ENCODE measurements at places on chromosomes 6 and 20.

GRCh38 chr6:152356662-152357061 lies 280.5 kb downstream of the SYNE1 start:
- no peak for DNase-seq

- DNase-seq = no peak
Measured at GRCh38 chr20:50690650-50691572, at the start of gene RIPOR3. RIPOR3 (minus strand) TSS chr20:50691542; CDS start chr20:50691128, 414 bp downstream.

- no peak for DNase-seq
Measured at GRCh38 chr20:11003341-11003740, 329.5 kb upstream of the JAG1 start.

DNA sequence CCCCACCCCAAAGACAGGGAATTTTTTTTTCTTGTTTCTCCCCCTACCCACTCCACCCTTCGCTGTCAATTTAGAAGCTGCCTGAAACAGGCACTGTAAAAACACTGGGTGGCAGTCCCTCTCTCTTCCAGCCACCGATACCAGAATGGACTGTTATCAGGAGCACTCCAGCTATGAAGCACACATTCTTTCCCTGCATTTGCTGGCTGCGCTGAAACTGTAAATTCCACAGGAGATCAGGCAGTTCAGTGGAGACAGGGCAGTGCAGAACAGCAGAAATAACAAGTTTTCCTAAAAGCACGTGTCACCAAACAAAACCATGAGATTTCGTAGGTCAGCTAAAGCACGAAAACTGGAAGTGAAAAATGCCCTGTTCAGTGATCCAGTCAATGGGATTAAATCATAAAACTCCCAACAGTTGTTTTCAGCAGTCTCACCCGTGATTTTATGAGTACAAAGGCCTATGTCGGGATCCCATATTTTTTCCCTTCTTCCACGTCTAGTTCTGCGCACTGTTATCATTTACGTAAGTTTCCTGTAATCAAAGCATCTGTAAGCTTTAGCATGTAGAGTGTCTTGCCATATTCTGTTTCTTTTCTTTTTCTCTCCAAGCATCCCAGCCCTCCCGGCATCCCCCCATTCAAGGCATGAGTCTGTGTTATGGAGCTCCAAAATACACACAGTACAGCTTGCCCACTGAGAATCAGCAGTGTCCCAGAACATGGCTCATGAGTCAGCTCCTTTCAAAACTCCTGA lies 359.9 kb upstream of the EPHA7 start:
- DNase-seq = no peak

GRCh38 chr20:46897328-46897880 lies 2.8 kb downstream of the EYA2 start:
- no peak for DNase-seq

- no peak for DNase-seq
Measured at GRCh38 chr20:1909097-1909496, 13.9 kb downstream of the SIRPA start.

GRCh38 chr6:47434372-47435253 lies 43.0 kb upstream of the CD2AP start:
- no peak for DNase-seq

- no peak for DNase-seq
Measured at GRCh38 chr20:3021777-3022176, 21.6 kb upstream of the GNRH2 start.

GRCh38 chr20:46752728-46753127 lies 43.3 kb downstream of the SLC2A10 start:
- peak; percentile 45 for DNase-seq

GRCh38 chr20:50804437-50805348 lies 9.8 kb downstream of the BCAS4 start:
- no peak for DNase-seq

DNA sequence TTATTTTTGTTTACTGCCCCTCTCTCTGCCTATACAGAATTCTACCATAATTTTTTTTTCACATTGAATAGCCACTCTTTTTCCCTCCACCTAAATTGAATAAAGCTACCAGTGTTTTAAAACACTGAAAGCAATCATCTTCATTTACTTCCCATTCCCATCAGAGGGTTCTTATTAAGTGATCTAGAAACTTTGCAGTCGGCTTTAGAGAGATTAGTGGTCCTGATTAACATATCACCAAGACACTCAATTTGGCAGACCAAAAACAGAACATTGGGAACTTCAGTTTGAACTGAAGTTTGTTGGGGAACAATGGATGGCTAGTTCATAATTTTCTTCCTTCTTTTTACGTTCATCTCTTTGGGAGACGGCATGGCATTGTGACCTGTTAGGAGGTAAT lies 249.5 kb downstream of the CBLN4 start:
- DNase-seq = no peak

- no peak for DNase-seq
Measured at GRCh38 chr6:134746140-134746539, 203.8 kb downstream of the ALDH8A1 start.

DNA sequence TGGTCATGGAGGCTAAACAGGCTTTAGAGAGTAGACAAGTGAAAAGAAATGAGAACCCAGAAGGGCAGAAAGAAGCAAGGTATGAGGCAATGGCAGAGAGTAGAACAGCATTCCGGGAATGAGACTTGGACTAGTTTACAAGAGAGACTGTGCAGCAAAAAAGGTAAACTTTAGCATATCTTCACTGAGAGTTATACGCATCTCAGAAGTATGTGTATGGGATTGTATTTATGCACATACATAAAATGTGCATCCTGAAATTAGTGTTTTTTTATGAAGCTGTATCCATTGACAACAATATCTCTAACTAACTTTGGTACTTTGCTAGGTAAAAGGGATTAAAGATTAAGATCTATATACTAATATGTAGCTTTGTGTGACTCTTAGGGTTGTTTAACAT lies 753.6 kb downstream of the BCKDHB start:
- no peak for DNase-seq

GRCh38 chr6:15796130-15796771 lies 133.4 kb upstream of the DTNBP1 start:
- no peak for DNase-seq

- no peak for DNase-seq
Measured at GRCh38 chr20:17622086-17622850, 52.4 kb downstream of the DSTN start.

GRCh38 chr20:31930779-31931178 lies 21.1 kb downstream of the PDRG1 start:
- no peak for DNase-seq
